ENCODE measurements at places on chromosomes 6 and 20.
A peak's percentile ranks its signal among the peaks of the same experiment; 100 is the strongest.

- no peak for DNase-seq
These were observed 43.4 kb downstream of the SLC22A3 start for GRCh38 chr6:160391419-160392116.

GRCh38 chr20:62376112-62377063 is 9.3 kb upstream of the LAMA5 start:
- peak; percentile 36 for DNase-seq

DNA sequence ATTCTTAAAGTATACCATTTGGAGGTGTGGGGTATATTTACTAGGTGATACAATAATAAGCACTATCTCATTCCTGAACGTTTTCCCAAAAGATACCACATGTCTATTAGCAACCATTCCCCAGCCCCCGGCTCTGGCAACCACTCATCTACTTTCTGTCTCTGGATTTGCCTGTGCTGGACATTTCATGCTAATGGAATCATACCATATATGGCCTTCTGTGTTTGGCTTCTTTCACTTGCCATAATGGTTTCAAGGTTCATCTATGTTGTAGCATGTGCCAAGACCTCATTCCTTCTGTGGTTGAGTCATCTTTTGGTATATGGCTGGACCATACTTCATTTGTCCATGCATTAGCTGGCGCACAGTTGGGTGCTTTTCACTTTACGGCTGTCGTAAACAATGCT is 39.7 kb downstream of the BCAS4 start:
- no peak for DNase-seq

DNA sequence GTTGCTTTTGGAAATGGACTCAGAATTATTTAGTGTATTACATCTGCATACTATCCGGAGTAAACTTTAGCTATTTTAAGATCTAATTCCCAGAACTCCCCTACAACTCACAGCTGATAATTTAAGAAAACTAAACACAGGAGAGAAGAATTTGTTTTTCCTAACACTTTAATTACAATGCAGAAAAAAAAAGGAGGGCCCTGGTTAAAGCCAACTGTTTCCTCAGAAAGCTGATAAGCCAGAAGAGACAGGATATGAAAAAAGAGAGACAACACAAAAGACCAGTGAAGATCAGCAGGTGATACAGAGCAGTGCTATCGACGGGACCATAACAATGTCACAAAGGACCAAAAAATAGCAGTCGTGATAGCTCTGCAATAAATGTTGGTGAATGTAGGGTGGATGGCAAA is 5.8 kb downstream of the IFNGR1 start:
- no peak for DNase-seq

GRCh38 chr6:130982135-130982534 is 80.9 kb downstream of the EPB41L2 start:
- no peak for DNase-seq

DNA sequence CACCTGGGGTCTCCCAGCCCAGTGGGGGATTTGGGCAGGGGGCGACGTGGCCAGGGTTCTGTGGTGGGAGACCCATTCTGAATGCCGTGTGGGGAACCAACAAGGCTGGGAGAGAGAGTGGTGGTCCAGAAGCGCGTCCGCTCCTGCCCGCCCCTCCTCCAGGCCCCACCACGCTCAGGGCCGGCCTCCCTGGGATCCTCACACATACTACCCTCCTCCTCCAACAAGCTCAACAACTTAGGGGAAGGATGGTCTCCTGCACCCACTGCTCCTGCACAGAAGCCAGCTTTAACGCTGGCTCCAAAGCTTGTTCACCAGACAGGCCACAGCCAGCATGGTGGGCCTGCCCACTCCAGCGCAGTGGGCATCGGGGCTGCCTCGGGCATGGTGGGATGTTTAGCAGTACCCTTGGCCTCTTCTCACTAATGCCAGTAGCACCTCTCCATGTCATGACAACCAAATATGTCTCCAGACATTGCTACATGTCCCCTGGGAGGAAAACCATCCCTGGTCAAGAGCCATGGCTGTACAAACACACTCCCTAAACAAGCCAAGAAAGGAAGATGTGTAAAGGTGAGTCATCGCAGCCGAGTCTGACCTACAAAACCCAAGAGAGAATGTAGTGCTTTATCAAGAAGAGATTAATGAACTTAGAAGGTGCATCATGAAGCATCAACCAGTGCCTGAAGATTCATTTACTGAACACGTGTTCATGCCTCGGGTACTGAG is 75.7 kb downstream of the BMP7 start:
- no peak for DNase-seq

DNA sequence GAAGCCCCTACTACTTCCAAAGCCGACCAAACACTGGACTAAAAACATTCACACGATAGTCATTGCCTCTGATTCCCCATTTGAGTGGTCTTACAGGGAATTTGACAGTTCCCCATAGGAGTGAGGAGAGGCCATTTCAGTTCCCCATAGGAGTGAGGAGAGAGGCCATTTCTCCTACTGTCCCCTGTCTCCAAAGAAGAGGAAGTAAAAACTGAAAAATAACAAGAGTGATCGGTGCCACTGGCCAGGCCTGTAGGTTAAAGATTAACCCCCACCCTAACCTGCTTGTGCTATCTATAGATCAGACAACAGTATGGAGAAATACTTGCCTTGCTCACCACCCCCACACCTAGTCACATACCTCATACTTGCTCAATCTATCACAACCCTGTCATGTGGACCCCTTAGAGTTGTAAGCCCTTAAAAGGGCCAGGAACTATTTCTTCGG is 204.0 kb upstream of the MOCS1 start:
- no peak for DNase-seq

DNA sequence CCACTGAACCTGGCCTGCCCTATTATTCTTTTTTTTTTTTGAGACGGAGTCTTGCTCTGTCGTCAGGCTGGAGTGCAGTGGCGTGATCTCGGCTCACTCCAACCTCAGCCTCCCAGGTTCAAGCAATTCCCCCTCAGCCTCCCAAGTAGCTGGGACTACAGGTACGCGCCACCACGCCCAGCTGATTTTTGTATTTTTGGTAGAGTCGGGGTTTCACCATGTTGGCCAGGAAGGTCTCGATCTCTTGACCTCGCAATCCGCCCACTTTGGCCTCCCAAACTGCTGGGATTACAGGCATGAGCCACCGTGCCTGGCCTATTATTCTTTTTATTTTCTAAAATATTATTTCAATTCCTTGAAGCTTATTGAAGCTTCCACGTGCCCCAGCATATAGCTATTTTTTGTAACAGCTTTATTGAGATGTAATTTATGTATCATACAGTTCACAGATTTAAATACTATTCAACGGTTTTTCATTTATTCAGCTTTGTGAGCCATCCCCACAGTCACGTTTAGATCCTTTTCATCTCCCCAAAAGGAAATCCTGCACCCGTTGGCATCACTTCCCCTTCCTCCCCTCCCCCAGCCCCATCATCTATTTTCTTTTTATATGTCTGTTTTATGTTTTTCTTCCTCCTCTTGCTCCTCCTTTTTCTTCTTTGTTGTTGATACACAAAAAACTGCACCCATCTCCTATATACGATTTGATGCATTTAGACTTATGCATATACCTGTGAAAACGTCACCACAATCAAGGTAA is 13.5 kb upstream of the MDFI start:
- no peak for DNase-seq

GRCh38 chr6:15691250-15691869 is 28.5 kb upstream of the DTNBP1 start:
- peak; percentile 73 for DNase-seq

DNA sequence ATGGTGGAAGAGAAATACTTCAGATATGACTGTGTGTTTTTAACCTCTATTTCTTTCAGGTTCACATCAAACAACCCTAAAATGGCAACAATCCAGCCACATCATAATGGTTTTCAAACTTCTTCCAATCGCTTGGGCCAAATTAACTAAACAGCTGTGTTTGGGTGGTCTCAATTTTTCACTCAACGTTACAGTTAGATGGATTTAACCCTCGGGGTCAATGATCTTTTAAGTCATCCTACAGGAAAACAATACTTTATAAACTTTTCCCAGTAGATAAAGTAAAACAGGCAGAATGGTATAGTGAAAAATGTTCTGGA is 60.4 kb downstream of the EPB41L2 start:
- no peak for DNase-seq

DNA sequence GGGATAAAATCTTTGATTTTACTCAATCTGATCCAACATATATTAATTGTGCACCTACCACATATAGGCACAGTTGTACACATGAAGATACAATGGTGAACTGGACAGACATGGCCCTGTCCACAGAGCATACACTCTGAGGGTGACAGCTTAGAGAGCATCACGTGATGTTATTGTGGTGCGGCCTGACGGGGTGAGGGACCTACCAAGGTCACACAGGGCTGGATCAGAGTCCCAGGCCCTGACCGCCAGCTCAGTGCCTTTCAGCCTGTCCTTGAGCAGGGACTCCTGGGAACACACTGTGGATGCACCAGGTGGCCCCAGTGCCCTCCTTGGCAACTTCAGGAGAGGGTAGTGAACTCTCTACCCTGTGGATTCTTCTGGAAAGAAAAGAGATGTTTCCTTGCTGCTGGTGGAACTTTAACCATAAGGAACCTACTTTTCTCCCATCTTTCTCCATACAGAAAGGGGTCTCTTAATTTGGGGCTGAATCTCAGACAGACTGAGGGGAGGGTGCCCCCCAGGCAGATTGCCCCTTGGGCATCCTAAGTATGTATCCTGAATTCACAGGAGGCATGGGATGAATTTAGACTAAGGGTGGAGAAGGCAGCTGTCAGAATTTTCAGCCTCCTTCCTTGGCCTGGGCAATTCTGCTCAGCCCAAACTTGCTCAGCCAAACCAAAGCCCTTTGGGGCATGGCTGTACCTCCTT is 26.5 kb downstream of the PCK1 start:
- no peak for DNase-seq

DNA sequence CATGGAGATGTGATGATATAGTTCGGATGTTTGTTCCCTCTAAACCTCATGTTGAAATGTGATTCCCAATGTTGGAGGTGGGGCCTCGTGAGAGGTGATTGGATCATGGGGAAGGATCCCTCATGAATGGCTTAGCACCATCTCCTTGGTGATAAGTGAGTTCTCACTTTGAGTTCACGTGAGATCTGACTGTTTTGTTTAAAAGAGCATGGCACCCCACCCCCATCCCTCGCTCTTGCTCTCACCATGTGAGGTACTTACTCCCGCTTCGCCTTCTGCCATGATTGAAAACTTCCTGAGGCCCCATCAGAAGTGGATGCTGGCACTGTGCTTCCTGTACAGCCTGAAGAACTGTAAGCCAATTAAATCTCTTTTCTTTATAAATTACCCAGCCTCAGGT is 10.9 kb downstream of the SLC32A1 start:
- DNase-seq: no peak

GRCh38 chr20:35276408-35276807 is 1.5 kb downstream of the MMP24OS start:
- no peak for DNase-seq

GRCh38 chr6:113668641-113669408 is 188.3 kb upstream of the MARCKS start:
- no peak for DNase-seq

DNA sequence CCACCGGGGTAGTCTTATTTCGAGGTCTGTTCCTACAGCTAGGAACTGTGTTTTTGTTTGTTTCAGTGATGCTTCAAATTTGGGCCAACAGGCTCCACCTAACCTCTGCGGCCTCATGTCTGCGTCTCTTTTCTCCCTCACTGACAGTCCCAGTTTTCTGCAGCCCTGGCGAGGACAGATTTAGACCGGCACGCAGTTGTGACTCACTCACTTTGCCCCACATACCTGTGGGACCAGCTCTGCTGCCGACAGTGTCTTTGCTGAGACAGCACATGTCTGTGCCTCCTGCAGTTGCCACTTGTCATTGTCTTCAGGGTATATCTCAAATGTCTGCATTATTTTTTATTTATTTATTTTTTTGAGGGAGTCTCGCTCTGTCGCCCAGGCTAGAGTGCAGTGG is 29.2 kb downstream of the OSBPL2 start:
- no peak for DNase-seq

DNA sequence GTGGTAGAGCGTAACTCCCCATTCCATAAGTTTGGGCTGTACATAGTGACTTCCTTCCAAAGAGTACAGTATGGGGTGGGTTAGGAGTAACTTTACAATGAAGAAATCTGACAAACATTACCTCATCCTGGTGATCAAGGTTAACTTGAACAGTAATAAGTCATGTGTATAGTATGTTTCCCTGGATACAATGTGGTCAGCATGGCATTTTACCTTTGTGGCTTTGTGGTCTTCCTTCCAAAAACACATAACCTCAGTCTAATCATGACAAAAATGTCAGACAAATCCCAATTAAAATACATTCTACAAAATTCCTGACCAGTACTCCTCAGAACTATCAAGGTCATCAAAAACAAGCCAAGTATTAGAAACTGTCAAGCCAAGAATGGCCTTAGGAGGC is 225.1 kb downstream of the UBE3D start:
- no peak for DNase-seq

DNA sequence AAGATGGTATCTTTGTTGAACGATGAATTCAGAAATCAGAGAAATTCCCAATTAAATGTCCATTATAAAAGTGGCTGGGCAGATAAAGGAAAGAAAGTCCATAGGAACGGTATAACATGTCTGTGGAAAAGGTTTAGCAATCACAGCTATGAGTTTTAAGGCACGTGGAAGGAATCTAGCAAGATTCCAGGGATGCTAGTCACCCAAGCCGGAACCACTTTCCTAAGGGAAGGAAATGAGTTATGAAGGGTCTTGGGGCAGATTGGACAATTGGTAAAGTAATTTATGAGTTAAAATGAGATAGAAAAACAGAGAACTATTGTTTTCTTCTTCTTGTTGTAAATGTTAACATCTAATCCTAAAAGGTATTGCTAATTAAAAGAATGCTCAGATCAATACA is 384.8 kb downstream of the ADGRB3 start:
- DNase-seq: no peak

GRCh38 chr6:33410711-33411631 is at the start of gene PHF1:
PHF1 (plus strand) TSS chr6:33411014; CDS start chr6:33412264, 1,250 bp downstream.
- DNase-seq: no peak

- DNase-seq: no peak
These were observed 1.6 kb downstream of the RAET1G start for GRCh38 chr6:149921361-149921760.

GRCh38 chr6:91447530-91448254 is 860.8 kb upstream of the MAP3K7 start:
- DNase-seq: no peak

GRCh38 chr6:115902436-115902835 is 158.3 kb downstream of the FRK start:
- DNase-seq: no peak

GRCh38 chr6:52016915-52017748 is 70.3 kb downstream of the PKHD1 start:
- no peak for DNase-seq

GRCh38 chr20:22536956-22537756 is 47.2 kb downstream of the FOXA2 start:
- no peak for DNase-seq

DNA sequence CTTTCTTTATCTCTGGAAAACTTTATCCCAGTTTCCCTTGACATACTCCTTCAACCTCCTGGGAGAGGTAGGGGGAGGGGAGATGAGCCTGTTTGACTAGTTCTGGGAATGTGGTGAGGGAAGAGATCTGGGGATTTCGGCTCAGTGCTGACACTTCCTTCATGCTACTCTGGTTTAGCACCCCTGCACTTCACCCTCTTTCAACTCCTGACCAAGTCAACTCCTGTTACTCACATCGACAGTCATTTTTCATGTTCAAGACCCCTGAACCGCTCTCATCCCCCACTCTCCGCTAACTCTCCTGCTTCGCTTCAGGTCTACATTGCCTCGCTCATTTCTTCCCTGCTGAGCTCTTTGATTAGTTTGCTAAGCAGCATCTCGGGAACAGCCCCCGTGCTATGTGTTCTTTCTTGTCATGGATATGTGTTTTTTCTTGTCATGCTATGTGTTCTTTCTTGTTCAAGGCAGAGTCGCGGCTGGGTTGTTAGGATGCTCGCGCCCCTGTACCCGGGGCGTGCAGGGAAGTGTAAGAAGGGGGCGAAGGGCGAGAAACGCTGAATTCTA is 16.6 kb upstream of the TRIM27 start:
- peak; percentile 51 for DNase-seq

All from C1 segment of cervical spinal cord (tissue), 14 donors.